Adrenal gland (tissue), 19 donors: ENCODE measurements at places on chromosomes 4 and X. TPM values are rescaled to one million over a fixed set of nuclear protein-coding genes. Genes with fewer than 3 reads are reported as not detected.

- no peaks in the 10 kb centered on the region for H3K27me3 ChIP-seq
- H3K4me3 ChIP-seq = no peak overlapping the region
- H3K4me1 ChIP-seq = peaks cover 27% of the 10 kb centered on the region
- peak; percentile 66 for DNase-seq
- peak overlapping the region; percentile 58 for H3K27ac ChIP-seq
These were observed 20.5 kb upstream of the AFAP1 start for GRCh38 chr4:7960017-7960789.

DNA sequence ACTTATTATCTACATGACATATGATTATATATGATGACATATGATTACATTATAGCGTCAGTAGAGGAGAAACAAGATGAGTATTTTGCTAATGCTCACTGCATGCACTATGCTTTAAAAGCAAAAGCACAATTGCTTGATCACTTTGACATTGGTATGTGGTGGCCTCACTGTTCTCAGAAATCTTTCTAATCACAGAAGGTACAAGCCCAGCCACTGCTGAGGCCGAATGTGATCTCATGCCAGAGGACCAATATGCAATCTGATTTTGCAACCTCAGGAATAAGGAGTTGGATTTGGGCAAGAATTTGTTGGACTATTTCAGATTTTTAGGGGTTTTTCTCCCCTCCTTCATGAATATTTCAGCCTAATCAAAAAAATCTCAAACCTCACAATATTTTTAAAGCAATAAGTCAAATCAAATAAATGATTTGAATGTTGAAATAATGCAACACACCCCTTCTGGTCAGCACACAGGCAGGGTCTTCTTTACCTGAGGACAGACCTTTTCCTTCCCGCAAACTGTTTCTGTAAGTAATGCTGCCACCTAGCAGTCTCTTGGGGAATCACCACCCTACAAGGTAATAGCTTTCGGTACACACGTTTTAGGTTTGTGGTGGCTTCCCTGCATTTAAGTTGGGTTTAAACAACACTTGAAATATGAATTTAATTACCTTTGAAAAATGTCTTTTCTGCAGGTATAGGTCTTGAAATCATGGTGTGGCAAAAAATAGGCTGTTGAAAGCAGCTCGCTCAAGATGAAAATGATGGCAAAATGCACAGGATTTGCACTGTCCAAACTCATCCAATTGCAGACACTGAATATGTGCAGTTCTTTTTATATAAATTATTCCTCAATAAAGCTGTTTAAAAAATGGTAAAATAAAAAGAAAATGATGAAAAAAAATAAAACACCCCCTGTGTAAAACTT is 4.8 kb upstream of the CXCL13 start:
- no peak overlapping the region for H3K4me3 ChIP-seq
- H3K4me1 ChIP-seq = no peaks in the 10 kb centered on the region
- DNase-seq = peak; percentile 22
- H3K27me3 ChIP-seq = peaks cover 4% of the 10 kb centered on the region
- no peaks in the 10 kb centered on the region for H3K36me3 ChIP-seq

DNA sequence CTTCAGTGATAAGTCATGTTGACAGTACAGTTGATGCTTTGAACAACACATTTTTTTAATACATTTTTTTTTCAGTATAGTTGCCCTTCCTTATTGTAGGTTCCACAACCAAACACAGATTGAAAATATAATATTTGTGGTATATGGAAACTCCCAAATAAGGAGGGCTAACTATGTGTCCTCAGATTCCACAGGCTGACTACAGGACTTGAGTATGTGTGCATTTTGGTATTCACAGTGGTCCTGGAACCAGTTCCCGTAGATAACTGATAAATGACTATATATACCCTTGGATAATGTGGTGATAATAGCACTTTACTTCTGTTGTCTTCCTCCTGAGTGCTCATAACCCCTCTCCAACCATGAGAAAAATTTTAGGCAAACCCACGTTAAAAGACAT is 111.6 kb upstream of the NUDT6 start:
- H3K36me3 ChIP-seq = no peaks in the 10 kb centered on the region
- H3K27ac ChIP-seq = no peak overlapping the region
- no peaks in the 10 kb centered on the region for H3K4me1 ChIP-seq
- no peak for DNase-seq
- H3K4me3 ChIP-seq = no peak overlapping the region
- H3K27me3 ChIP-seq = no peaks in the 10 kb centered on the region

GRCh38 chrX:54495814-54496516 is at the start of gene FGD1:
TSS of gene FGD1 (minus strand) at chrX:54496234. CDS start at chrX:54495432, 802 bp downstream.
- no peaks in the 10 kb centered on the region for H3K4me1 ChIP-seq
- DNase-seq = peak; percentile 75
- H3K27ac ChIP-seq = peak within 1 kb of the TSS; percentile 72
- peak within 1 kb of the TSS; percentile 50 for H3K4me3 ChIP-seq
- H3K27me3 ChIP-seq = peaks cover 5% of the 10 kb centered on the region

Gene CXorf49
- not detected for polyA plus RNA-seq

Gene CLCN4
- polyA plus RNA-seq = 1.2 TPM
